ENCODE measurements at places on chromosomes 6 and 20.

DNA sequence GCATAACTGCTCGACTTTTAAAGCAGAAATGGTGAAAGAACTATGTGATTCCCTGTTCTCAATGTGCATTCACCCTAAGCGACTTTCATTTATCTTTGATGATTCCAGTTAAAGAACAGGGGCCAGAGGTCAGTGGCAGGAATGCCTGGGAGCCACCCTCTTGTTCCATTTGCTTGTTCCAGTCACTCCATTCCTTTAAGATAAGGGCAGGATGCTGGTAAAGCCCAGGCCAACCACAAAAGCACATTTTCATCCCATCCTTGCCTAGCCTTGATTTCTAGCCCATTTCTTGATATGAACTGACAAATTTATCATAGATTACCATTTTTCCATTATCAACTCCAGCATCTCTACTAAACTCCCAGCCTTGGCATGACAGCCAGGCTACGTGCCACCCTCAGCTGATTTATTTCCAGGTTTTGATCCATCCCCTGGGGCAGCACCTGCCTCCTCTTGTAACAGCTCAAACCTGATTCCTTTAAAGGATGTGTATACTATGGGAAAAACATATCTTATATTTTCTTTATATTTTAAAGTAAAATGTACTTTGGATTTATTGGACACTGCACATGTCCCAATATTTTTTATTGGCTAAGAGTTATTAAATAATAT lies 19.2 kb downstream of the HMGN3 start:
- DNase-seq = no peak

DNA sequence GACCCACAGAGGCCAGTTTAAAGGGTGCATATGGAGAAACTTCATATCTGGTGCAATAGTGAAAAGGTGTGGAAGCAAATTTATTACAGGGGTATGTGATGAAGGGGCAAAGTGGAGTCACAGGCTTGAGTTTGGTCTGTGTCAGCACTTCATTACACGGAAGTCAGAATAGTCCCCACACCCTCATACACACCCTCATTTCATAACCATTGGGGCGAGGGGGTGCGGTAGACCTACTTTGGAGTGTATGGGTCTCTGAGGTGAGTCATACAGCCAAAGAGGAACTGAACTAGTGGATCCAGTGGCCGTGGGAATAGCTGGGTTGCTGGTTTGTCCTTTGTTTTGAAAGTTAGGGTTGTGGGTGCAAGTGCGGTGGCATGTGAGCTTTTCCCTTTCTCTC lies 3.3 kb downstream of the TM9SF4 start:
- DNase-seq = no peak

GRCh38 chr6:76683985-76684384 lies 611.5 kb upstream of the IMPG1 start:
- DNase-seq = no peak

DNA sequence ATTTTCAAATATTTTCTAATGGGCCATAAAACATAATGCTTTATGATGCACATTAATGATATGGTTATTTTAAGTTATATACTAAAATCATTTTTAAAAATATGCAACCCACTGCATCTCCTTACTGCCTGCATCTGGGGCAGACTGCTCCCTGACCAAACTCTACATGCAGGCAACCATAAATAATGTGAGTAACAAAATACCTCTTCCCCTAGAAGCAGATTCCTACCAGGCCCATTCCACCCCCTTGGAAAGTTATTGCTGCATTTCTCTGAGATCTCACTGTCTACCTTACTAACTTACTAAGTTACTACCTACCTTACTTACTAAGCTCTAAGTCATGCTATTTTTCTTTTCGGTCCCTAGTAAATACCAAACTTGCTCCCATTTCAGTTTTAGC lies 71.8 kb downstream of the ATG5 start:
- DNase-seq = no peak

GRCh38 chr6:14625173-14625895 lies 507.8 kb downstream of the CD83 start:
- no peak for DNase-seq
